Natural killer cell (primary cell): ENCODE measurements at places on chromosomes 6 and 20.

DNA sequence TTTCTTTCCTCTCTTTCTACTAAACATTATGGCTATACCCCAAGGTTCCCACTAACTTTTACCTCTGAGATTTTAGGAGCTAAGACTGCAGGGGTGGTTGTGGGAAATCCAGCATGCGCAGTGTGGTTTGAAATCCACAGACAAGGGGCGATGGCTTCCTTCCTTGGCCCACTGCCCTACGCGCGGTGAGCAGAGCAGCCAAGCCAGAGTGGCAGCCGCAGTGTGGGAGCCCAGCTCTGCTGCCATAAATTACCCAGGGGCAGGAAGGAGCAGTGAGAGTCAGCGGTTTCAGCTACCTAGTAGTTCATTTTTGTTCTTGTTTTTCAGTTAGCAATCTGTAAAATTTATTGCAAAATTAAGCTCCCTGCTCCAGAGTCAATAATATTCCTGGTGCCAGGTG lies 101.4 kb downstream of the BMP2 start:
- DNase-seq: no peak

DNA sequence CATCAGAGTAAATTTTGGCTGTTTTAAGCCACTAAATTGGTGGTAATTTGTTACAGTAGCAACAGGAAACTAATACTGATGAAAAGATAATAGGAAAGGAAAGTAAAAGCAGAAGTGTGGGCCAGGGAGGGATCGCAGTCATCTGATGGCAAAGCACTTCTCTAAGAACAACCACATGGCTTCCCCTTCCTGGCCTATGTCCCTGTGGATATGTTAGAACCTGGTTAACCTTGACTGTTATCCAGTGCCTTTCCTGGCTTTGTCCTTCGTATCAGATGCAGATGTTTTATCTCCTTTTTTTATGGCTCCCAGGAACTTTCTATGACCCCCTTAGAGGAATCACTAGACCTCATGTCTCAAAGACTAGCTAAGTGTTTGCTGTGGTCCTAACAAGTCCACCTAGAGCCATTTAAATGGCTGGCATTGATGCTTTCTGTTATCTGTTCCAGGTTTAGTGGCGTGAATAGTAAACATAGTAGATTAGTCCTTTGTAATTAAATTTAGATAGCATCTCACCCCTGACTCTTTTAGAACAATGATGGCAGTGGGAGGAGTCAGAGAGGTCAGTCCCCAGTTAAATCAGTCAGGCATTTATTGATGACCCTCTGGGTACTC lies 79.2 kb upstream of the PHACTR2 start:
- DNase-seq: peak; percentile 57

DNA sequence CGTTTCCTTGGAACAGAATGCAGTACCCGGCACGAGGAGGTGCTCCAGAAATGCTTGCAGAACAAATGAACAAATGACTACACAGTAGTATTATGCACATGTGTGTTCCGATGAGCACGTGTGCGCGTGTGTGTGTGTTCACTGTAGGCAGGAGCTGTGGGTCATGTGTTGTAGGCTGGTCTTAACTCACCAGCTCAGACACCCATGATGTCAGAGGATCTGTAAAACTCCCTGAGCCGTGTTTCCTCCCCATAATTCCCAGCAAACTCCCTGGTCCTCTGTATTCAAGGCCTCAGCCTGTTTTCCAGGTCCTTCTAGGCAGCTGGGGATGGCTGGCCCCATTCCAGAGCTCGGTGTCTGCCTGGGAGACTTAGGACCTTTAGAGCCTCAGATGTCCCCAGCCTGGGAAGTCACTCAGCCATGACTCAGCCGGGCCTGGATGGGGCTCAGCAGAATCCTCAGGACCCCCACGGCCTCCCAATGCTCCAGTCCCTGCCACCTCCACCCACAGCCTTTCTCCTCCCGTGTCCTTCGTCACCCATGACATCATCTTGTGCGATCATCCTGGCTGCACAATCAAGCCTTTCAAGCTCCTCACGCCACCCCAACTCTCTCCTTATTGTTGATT lies 475.0 kb upstream of the SULF2 start:
- DNase-seq: no peak

- DNase-seq: peak; percentile 36
Observed at GRCh38 chr20:19968466-19969073, 48.6 kb upstream of the NAA20 start.

DNA sequence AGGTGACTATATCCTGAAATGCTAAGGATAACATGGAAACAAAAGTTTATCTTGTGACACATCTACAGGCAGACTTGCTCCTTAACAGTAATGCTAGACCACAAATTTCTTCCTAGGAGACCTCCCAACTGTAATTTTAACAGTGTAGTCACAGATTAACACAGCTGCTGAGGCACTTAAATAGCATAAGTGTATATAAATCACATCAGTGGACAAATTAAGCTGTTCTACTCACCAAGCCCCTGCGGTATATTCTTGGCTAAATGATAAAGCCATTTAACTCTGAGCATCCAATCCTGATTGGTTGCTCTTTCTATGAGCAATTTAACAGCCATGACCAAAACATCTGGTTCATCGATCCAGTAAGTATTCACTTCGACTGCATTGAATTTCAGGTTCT lies 73.3 kb upstream of the LYRM2 start:
- DNase-seq: no peak
